ENCODE measurements at places on chromosomes 16 and 17.

GRCh38 chr16:53837426-53837825 is 133.5 kb downstream of the FTO start:
- H3K36me3 ChIP-seq: no peaks in the 10 kb centered on the region
- H3K27me3 ChIP-seq: no peaks in the 10 kb centered on the region
- DNase-seq: no peak
- H3K27ac ChIP-seq: no peak overlapping the region
- no peaks in the 10 kb centered on the region for H3K4me1 ChIP-seq

DNA sequence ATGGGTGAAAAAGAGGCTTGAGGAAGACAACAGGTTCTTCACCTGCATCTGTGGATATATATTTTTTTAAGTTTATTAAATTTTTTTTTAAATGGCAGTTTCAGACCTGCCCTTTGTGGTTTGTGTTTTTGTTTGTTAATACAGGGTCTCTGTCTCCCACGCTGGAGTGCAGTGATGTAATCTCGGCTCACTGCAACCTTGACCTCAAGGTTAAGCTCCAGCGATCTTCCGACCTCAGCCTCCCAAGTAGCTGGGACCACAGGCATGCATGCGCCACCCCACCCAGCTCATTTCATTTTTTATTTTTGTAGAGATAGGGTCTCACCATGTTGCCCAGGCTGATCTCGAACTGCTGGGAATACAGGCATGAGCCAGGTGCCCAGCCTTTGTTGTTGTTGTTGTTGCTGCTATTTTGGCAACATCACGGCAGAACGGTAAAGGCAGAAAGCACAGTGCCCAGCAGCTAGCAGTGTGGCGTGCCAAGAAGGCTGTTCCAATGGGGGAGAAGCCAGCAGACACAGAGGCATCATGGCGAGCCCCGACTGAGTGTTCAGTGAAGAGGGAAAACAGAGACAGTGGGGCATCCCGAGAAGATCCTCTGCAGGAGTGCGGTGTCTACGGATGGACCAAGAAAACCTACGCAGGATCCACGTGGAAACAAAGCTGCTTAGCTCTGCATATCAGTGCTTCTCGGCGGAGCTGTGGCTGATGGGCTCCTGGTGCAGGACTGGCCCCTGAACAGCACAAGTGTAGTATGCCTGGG is 19.6 kb downstream of the TMC6 start:
- no peak for DNase-seq
- H3K27ac ChIP-seq: no peak overlapping the region
- no peak overlapping the region for H3K4me3 ChIP-seq
- H3K27me3 ChIP-seq: no peaks in the 10 kb centered on the region

DNA sequence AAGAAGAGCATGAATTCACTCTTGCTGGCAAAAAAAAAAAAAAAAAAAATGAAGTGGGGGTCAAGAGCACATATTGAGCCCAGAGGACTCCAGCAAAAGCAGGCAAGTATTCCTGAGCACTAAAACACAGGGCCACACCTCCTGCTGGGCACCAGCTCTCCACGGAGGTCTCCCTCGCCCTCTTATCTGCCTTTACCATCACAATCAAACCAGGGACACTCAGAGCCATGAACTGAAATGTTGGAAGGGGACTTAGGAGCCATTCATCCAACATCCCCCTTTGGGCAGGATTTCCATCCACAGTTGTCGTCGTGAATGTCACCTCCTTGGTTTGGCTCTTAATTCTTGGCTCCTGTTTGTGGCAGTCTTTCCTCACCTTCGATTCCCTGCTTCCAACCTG is 89.8 kb upstream of the GNAO1 start:
- DNase-seq: no peak
- H3K4me1 ChIP-seq: no peaks in the 10 kb centered on the region
- H3K27me3 ChIP-seq: no peaks in the 10 kb centered on the region
- no peak overlapping the region for H3K27ac ChIP-seq
- H3K4me3 ChIP-seq: no peak overlapping the region

GRCh38 chr16:17356243-17356933 is 114.4 kb downstream of the XYLT1 start:
- no peaks in the 10 kb centered on the region for H3K27me3 ChIP-seq
- H3K27ac ChIP-seq: no peak overlapping the region
- no peak for DNase-seq
- peaks cover 49% of the 10 kb centered on the region for H3K4me1 ChIP-seq
- no peak overlapping the region for H3K4me3 ChIP-seq

- H3K27ac ChIP-seq: no peak overlapping the region
- no peak overlapping the region for H3K4me3 ChIP-seq
- H3K4me1 ChIP-seq: no peaks in the 10 kb centered on the region
These were observed 508.0 kb downstream of the WWOX start for GRCh38 chr16:78607465-78607864.

DNA sequence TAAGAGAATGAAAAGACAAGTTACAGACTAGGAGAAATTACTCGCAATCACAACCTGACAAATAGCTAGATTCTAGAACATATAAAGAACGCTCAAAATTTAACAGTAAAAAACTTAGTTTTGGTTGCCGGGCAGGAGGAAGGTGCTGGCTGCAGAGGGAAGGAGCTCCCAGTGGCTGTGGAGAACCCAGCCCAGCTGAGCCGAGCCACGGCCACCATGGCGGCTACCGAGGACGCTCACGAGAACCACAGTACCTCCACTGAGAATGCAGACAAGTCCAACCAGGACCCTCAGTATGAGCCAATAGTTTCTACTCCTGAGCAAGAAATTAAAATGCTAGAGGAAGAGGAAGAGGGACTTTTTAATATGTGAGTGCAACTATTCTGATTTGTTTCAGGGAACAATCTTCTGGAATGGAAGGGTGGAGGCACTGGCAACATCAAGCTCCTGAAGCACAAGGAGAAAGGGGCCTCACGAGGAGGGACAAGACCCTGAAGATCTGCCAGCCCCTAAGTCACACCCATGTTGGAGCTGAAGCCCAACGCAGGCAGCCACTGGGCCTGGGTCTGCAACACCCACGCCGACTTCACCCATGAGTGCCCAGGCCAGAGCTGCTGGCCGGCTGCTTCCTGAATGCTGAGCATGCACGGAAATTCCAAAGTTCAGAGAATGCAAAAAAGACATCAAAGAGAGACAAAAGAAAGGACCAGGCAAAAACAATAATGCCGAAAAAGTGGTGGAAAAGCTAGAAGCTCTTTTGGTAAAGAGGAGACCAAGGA is 55.0 kb downstream of the DNAH17 start:
- H3K27ac ChIP-seq: no peak overlapping the region
- no peaks in the 10 kb centered on the region for H3K36me3 ChIP-seq
- no peak for DNase-seq
- no peaks in the 10 kb centered on the region for H3K4me1 ChIP-seq

DNA sequence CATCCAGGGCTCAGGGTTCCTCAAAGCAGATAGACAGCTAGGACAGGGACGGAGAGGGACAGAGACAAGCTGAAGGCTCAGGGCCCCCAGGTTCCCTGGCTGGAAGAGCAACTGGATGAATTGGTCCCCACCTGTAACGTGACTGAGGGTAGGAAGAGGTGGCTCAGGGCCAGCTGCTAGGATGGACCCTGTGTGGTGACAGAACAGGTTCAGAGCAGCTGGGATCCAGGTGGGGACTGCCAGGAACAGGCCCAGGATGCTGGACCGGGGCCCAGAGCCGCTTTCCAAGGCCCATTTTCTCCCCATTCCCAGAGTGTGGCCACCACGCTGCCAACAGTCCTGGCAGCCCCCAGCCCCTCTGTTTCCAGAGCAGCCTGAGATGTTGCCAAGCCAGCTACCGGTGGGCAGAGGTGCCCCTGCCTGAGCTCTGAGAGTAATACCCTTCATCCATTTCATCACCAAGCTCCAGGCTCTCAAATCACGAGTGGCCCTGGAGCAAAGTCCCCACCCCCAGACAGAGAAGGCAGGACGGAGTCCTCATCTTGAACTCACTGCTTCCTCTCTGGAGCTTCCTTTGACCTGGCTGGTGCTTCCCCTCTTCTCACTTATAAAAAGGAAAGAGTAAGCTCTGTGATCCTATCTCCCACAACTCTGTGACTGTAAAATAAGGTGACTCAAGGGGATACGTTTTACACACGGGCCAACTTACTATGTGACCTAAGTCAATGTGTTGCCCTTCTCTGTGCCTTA is 79.6 kb downstream of the TMEM132E start:
- no peak overlapping the region for H3K4me3 ChIP-seq
- DNase-seq: no peak
- H3K36me3 ChIP-seq: no peaks in the 10 kb centered on the region
- H3K27ac ChIP-seq: no peak overlapping the region
- no peaks in the 10 kb centered on the region for H3K27me3 ChIP-seq
- no peaks in the 10 kb centered on the region for H3K4me1 ChIP-seq

DNA sequence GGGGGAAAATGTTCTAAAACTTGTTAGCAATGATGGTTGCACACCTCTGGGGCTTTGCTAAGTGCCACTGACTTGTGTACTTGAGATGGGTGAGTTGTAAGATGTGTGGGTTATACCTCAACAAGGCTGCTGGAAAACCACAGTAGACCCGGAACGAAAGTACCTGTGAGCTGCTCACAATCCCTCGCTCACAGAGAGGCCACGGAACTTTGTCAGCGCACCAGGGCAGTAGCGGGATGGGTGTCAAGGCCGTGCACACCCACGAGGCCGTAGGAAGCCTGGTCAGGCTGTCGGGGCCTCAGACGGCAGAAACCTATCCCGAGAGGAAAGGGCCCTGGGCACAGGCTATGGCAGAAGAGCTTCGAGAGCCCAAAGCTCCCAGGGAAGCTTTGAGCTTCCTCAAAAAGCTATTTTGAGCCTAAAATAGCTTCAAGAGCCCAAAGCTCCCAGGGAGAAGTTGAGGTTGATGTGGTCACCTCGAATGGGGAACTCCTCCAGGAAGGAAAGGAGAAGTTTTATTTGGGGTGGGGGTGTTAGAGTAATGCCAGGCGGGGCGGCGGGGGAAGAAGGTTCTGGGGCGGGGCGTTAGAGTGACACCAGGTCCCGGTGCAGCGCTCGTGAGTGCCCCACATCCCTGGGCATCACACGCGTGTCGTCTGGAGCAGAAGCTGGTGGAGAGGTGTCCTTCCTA is 19.0 kb downstream of the CBFA2T3 start:
- no peaks in the 10 kb centered on the region for H3K36me3 ChIP-seq
- H3K4me3 ChIP-seq: no peak overlapping the region
- peak; percentile 38 for DNase-seq
- H3K4me1 ChIP-seq: peaks cover 43% of the 10 kb centered on the region

DNA sequence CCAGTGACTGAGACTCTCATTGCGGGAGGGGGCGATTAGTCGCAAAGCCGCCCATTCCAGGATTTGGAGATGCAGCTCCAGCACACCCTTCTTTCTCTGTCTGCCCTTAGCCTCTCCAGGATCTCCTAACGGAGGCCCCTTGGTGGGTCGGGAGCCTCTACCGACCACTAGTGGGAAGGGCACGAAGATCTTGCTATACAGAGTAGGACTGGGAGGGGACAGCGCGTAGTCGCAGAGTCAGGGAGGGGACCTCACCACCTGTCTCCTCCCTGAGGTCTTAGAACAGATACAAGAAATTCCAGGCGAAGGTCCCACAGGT is 588 bp upstream of the SMTNL2 start:
- DNase-seq: no peak
- H3K4me1 ChIP-seq: peaks cover 5% of the 10 kb centered on the region
- H3K4me3 ChIP-seq: no peak overlapping the region
- peaks cover 8% of the 10 kb centered on the region for H3K27me3 ChIP-seq
- no peaks in the 10 kb centered on the region for H3K36me3 ChIP-seq
- H3K27ac ChIP-seq: no peak overlapping the region

DNA sequence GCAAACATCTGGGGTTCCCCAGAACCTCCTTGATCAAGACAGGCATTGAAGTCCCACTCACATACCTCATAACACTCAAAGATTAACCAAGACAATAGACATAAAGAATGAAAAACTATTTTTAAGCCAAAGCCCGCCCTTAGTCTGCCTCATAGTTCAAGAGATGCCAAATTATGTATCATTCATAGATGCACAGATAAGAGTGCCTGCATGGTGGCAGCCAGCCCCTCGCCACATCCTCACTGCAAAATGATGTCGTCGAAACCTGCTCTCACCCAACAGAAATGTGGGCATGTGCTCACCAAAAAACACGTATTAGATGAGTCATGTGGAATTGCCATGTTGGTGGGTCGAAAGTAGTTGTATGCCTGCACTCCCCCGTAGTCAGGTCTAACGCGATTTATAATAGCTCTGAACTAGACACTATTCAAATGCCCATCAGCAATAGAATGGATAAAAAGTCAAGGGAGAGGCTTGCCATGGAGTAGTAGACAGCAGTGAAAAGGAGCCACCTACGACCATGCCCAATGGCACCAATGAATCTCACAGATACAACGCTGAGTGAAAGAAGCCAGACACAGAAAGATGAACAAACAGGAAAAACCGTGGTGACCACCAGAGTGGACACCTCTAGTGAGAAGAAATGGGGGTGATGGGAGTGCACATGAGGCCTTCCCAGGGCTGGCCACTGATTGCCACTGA is 64.8 kb downstream of the C16orf95 start:
- H3K4me1 ChIP-seq: peaks cover 4% of the 10 kb centered on the region
- no peaks in the 10 kb centered on the region for H3K36me3 ChIP-seq
- H3K27ac ChIP-seq: no peak overlapping the region
- no peaks in the 10 kb centered on the region for H3K27me3 ChIP-seq
- H3K4me3 ChIP-seq: no peak overlapping the region

DNA sequence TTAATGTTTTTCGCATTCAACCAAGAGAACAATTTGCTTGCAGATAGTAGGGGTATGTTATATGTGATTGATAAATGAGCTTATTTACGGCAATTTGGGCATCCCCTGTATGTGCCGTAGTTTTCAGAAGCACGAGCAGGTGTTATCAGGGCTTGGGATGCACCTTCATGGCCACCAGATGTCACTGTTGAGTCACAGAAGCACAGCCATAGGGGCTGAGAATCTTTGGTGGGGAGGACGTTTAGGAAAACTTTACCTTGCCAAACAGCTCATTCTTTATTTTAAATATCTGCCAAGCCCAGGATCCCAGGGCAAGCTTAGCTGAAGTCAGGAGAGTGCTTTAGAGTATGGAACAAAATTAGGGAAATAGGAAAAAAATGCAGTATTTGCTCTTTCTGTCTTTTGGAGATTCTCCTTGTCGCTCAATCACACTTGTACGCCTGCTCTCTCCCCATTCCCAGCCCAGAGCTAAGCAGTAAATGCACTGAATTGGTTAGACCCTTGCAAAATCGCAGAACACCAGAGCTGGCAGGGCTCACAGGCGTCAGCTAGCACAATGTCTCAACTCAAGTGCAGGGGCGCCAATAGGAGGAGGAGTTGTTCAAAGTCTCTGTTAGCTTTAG is 93.6 kb upstream of the MPHOSPH6 start:
- no peaks in the 10 kb centered on the region for H3K4me1 ChIP-seq
- no peaks in the 10 kb centered on the region for H3K36me3 ChIP-seq
- no peak overlapping the region for H3K4me3 ChIP-seq

Measured in natural killer cell (primary cell).